ENCODE measurements at places on chromosomes 12 and 14. TPM values are rescaled to one million over a fixed set of nuclear protein-coding genes. Genes with fewer than 3 reads are reported as not detected.

GALC gene
- 23.6 TPM for polyA plus RNA-seq

DNA sequence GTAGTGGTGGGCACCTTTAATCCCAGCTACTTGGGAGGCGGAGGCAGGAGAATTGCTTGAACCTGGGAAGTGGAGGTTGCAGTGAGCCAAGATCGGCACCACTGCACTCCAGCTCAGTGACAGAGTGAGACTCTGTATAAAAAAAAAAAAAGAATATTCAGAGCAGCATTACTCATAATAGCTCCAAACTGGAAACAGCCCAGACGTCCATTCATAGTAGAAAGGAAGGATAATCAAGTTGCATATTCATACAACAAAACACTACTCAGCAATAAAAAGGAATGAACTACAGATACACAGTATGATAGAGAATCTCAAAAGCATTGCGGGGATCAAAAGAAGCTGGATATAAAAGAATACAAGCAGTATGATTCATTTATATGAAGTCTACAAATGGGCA, 19.1 kb downstream of the TMEM30B start:
- DNase-seq, result no peak

DNA sequence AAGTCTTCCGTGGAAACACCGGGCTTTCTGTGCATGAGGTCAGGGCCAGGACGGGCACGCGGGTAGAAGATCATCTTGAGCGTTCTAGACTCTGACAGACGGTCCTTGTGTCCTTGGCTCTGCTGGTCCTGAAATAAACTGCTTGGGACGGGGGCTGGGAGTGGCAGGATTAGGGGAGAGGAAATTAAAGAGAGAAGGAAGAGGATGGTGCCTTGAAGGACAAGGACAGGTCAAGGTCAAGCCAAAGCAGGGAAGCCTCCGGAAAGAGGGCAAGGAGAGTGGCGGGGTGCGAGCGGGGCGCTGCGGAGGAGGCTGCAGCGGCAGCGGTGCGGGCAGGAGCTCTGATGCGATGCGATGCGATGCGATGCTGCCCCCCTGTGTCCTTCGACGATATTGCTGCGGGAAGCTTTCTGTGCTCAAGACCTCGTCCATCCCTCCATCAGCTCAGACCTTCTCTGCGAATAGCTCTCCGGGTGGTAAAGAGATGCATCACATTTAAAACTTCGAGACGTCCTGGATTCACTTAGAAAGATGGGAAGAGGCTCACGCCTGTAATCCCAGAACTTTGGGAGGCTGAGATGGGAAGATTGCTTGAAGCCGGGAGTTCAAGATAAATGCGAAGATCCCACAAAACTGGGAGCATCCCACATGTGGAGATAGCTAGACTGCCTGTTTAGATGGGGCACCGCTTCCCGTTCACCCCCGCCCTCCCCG, 110.1 kb upstream of the TMEM132D start:
- peak; percentile 56 for DNase-seq

DNA sequence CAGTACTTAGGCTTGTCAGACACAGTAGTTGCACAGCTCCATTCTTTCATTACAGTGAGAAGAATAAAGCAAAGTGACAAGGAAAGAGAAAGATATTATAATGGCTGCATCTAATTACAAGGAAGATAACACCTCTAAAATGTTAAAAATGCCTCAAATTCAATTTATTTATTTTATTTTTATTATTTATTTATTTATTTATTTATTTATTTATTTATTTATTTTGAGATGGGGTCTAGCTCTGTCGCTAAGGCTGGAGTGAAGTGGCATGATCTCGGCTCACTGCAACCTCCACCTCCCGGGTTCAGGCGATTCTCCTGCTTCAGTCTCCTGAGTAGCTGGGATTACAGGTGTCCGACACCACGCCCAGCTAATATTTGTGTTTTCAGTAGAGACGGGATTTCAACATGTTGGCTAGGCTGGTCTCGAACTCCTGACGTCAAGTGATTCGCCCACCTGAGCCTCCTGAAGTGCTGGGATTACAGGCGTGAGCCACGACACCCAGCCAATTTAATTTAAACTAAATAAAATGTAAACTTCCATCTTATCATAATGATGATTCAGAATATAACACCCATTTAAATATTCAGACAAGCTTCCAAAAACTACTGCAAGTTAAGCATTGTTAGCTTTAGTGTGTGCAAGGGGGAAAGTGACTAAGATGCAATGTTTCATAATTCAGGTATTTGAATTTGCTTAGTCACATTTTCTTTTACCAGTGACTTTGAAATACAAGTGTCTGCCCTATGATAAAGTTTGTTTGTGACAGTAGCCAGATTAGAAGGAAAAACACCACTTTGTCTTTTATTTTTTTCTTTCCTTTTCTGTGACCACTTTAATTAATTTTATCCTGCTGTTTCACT, 2.4 kb upstream of the CFAP54 start:
- no peak for DNase-seq

DNA sequence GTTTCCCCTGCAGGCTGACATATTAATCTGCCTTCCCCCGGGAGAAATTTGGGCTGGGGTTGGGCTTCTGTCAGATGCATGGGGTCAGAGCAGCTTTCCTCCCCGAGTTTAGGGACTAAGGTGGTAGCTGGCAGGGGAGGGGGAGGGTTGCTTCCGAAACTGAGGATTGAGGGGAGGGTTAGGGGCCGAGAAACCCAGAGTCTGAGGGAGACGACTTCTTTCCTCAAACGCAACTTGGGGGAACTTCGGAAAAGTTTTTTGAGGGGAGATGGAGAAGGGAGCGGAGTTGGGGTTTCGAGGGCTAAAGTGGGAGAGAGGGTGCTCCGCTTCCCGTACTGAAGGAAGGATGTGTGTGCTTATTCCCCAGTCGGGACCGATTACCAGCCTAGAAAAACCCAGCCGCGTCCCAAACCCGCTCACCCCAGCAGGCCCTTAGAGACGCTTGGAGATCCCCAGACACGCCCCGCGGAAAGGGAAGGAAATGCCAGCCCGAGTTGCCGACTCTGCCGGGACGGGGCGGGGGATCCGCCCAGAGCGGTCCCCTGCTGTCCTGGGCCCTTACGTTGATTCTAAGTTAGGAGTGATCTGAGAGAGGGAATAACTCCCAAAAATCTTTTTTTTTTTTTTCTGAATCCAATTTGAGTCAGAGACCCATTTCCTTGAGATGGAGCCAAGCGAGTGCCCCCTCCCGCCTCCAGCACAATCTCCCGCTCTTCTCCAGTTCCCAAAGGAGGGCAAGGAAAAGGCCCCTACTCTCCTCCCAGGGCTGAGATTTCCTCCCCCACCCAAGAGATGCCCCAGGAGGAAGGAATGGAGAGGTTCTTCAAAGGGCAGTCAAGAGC, 61.9 kb downstream of the SMUG1 start:
- no peak for DNase-seq

DNA sequence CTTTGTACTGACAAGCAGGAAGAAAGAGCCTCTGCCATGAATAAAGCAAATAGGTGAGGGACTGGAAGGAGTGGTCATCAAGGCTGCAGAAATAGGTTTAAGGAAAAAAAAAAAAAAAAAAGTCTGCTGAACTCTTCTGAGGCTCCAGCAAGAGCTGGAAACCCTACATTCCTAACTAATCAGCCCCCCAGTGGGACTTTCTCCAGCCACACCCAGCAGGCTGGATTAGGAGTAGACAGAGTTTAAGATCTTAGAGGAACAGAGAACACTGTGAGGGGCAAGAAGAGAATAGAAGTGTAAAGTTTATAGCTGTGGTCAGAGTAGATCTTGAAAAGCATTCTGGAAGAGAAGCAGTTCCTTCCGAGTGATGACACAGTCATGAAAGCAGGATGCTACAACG, 66.4 kb downstream of the ATXN2 start:
- no peak for DNase-seq

ADAM21 gene
- not detected for polyA plus RNA-seq

TMEM117 gene
- polyA plus RNA-seq, result 9.4 TPM

DNA sequence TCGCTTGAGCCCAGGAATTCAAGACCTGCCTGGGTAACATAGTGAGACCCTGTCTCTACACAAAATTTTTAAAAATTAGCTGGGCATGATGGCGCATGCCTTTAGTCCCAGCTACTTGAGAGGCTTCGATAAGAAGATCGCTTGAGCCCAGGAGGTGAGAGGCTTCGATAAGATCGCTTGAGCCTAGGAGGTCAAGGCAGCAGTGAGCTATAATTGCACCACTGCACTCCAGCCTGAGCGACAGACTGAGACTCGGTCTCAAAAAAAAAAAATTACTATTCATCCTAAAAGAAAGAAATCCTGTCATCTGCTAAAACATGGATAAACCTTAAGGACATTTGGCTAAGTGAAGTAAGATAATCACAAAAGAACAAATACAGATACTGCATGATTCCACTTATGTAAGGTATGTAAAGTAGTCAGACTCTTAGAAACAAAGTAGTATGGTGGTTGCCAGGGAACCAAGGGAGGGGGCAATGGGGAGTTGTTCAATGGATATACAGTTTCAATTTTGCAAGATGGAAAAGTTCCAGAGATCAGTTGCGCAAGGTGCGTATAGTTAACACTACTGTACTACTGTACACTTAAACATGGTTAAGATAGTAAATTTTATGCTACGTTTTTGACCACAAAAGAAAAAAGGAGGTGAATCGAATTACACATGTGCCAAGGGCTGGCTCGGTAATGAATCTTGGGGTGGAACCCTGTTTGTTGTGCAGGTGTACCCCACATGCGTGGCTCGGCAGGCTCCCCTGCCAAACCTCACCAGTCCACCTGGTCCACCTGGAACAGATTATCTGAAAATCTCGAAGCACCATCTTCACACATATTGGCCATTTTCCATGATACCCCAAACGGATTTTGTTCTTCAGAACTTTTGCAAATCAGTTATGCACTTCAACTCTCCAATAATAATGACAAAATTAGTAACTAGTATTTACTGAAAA, 18.3 kb upstream of the ATP2A2 start:
- no peak for DNase-seq

TRHDE gene
- not detected for polyA plus RNA-seq

NDUFB1 gene
- not detected for polyA plus RNA-seq

DNA sequence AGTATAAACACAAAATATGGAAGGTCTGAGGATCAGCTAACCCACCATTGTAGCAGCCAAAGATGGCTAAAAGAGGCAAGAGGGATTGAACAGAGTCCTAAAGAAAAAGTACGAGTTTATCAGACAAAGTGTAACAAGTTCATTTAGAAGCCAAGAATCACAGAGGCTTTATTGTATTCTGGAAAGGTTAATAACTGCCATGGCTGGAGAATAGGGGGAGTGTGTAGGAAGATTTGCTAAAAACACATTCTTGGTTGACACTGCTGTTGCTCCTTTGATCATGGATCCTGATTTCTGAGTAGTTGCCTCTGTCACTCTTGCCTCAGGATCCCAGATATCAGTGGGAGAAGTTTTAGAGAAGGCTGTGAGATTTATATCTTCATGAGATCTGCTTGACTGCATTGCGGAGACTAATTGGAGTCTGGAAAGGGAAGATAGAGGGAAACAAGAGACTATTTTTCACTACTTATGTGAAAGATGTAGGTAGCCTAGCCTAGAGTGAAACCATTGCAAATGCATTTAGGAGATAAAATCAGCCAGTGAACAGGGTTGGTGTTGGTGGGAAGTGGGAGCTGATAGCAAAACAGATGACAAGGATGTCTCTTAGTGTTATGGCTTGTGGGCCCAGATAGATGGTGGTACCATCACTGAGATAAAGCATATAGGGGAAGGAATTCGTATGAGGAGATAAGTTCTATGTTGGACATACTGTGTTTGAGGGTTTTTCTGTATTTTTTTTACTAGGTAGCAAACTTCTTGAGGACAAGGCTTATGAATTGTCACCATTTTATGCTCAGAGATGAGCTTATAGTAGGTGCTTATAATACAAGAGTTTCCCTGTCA, 402.9 kb upstream of the PDE3A start:
- DNase-seq, result no peak

- DNase-seq, result no peak
Observed at GRCh38 chr12:105336411-105336810, 5.9 kb downstream of the C12orf75 start.

PRPH gene
- 76.2 TPM for polyA plus RNA-seq

DNA sequence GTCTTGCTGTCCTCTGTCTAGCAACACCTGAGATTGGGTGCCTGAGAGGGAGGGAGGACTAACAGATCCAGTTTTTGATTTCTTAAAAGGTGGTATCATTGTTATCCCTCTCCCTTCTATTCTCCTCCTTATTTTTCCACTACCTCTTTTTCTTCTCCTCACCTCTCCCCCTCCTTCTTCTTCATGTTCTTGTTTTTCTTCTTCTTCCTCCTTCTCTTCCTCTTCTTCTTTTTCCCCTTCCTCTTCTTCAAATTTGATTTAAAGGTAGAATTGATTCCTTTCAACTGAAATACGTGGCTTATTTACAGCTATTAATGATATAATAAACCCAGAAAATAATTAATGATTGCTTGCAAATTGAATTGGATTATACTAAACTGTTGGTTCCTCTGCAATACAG, 256.8 kb upstream of the BTG1 start:
- no peak for DNase-seq

DNA sequence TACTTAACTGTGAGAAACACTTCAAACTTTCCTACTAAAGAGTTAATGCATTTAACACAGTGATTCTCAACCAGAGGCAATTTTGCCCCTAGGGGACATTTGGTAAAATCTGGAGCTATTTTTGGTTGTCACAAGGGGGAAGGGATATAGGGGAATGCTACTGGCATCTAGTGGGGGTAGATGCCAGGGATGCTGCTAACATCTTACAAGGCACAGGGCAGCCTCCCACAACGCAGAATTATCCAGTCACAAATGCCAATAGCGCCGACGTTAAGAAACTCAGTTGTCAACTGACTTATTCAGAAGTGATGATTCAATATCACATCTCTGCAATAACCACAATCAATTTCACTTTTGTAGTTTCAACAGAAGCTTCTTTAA, 2.0 kb downstream of the EEA1 start:
- peak; percentile 14 for DNase-seq

DNA sequence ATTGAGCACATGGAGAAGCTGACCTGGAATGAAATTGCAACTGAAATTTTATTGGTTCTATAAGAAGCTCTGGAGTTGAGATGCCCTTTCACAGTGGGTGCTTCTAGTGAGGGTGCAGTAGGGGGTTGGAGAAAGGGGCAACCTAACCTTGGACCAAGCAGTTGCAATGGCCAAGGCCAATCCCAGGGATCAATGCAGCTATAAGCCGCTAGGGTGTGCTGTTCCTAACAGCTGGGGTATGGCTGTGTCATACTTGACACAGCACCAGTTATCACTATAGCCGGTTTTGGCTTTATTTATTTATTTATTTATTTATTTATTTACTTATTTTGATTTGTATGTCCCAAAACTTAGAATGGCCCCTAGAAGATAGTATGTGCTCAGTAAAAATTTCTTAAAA, 505.9 kb downstream of the FLRT2 start:
- DNase-seq, result no peak

DNA sequence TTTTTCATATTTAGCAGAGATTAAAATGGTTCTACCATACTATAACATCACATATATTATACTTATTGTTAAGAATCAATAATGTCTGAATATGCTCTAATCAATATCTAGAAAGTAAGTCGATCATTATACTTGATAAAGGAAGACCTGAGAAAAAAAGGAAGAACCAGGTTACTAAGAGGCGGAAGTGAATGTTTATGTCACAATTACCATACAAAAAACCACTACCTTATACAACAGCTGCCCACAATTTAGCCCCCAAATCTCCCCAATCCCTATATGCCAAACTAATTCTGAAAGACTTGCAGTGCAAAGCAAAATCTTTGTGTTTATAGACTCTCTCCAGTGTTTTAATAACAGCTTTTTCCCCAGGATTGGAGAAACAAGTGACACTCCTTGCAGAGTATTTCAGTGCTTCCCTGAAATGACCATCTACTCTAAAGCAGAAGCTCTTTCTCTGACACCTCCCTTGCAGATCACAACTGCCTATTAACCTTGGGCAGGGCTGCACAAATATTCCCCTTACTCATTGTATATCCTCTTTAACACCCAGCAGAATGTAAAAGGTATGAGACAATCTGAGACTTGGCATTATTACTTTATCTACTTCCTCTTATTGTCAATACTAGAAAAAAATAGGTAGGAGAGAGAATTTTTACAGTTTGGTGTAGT, 12.7 kb upstream of the SLC2A3 start:
- no peak for DNase-seq

All from muscle of arm (tissue), 14 donors.